ENCODE measurements at places on chromosomes 6 and 20.

DNA sequence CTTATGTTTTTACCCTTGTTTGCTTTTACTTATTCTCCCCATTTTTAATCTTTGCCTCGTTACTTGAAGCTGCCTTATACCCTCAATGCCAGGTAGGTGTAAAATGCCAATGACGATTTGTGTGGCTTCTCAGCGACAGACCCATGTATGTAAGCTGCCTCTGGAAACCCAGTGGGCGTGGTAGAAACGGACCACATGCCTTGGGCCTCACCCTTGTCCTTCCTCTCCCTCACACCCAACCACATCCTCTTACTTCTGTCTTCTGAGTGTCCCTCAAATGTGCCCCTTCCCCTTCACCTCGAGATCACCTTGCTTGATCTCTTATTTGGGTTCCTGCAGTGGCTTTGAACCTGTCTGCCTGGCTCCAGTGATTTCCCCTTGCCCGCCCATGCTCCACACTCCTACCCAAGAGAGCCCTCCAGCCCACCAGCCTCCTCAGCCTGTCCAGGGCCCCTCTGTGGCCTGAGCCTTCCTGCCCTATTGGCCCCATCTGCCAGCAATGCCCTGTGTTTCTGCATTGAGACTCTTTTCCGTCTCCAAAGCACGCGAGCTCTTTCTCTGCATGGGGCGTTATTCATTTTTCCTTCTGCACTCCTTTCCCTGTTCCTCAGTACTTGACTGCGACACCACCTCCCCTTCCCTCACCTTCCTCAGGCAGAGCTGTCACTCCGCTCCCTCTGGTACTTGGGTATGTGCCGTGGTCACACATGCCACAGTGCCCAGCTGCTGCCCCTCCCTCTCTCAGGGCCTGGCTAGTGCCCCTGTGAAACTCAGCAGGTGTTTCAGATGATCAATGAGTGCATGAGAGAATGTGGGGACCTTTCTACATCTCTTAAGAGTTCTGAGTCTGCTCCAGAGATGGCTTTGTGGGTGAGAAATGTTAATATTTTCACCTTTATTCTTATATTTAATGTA lies 115.4 kb downstream of the SLX4IP start:
- DNase-seq: no peak

DNA sequence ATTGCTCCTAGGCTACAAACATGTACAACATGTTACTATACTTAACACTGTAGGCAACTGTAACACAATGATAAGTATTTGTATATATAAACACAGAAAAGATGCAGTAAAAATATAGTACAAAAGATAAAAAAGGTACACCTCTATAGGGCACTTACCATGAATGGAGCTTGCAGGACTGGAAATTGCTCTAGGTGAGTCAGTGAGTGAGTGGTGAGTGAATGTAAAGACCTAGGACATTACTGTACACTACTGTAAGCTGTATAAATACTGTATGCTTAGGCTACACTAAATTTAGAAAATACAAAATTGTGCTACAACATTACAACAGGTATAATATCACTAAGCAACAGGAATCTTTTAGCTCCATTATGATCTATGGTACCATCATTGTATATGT lies 312.0 kb upstream of the PREP start:
- DNase-seq: no peak

GRCh38 chr20:58918621-58919020 lies 62.4 kb upstream of the NELFCD start:
- DNase-seq: no peak

DNA sequence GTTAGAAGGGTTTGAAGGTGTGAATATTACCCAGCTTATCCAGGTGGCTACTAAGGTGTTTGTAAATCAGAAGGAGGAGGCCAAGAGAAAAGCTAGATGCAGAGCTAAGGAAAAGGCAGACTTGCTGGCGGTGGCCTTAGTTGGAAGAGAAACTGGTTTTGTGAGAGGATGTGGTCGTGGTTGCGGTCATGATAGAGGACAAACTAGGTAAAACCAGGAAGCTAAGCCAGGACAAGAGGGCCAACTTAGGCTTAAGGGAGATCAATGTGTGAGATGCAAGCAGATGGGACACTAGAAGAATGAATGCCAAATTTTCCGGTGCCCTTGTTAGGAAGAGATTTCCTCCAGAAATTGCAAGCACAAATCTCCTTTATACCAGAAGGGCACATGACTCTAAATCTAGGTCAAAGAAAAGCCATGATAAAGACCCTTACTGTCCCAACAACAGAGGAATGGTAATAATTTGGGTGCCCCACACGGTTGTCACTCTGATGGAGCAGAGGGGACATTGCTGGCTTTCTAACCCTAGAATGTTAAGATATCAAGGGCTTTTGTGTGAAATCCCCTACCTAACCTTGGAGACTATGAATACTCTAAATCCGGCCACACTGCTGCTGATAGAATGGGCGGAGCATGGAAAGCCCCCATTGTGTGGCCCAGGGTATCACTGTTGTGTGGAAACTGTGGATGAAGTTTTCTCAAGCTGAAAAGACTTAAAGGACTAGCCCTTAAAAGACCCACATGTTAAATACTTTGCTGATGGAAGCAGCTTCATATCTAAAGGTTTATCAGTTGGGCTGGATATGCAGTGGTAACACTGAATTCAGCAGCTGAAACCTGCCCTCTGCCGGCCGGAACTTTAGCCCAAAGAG lies 7.8 kb downstream of the IL22RA2 start:
- DNase-seq: no peak

DNA sequence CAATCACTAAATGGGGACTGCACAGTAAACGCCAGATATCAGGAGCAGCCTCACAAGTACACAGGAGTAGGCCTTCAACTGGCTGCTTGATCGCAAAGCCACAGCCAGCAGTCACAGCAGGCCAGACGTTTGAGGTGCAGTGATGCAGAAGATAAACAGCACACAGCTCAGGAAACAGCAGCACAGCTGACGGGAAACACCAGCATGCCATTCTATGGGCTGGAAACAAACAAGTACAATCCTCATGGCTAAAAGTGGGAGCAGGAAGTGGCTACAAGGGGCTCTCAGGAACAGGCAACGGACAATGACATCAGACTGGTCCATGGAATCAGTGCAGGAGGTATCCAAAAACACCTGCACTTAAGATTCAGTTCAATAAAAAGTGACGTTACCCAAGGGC lies 111.0 kb downstream of the DTNBP1 start:
- no peak for DNase-seq

- no peak for DNase-seq
These were observed 88.4 kb downstream of the HACE1 start for GRCh38 chr6:104771258-104771832.

DNA sequence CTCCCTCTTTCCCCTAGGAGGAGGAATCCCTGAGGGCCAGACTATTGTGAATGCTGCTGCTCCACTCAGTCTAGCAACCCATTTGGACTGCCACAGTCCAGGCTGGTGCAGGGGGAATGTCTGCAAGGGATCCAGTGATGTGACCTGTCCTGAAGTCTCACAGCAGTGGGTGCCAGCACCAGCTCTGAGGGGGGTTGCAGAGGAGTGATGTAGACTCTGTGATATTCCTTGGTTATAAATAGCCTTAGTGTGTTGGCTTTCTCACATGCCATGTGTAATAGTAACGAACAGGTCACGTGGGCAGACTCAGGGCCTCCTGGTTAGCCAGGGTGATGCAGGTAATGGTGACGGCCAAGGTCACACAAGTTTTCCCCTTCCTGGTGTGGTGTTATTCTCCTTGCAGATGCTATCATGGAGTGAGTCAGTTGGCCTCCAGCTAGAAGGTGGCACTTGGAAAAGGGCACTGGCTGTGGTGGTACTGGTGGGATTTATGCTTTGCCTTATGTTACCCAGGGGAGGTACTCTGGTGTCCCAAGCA lies 404.4 kb downstream of the UTRN start:
- DNase-seq: no peak

DNA sequence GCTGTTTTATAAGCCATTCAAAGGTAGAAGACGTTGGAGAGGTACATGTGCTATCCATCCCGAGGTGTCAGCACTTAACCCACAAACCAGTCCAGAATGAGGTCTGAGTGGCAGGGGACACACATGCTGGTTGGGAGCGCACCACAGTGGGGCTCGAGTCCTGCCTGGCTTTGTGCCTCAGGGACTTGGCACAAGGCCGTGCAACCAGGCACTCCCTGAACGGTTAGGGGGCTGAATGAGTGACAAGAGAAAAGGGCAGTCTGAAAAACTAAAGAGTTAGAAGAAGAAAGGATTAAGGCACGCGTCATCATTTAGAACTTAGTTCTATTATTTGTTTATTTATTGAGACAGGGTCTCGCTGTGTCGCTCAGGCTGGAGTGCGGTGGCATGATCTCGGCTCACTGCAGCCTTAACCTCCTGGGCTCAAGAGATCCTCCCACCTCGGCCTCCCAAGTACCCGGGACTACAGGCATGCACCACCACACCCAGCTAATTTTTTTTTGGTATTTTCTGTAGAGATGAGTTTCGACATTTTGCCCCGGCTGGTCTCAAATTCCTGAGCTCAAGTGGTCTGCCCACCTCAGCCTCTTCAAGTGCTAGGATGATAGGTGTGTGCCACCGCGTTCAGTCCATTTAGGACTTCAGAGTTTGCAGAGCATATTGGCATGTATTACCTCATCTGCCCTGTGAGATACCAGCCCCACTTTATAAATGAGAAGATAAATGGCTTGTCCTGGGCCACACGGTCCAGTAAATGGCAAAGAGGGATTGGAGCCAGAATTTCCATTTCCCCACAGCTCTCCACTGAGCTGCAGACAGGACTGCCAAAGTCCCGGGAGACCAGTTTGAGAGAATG lies 47.4 kb upstream of the IRF4 start:
- no peak for DNase-seq

- no peak for DNase-seq
These were observed 63.2 kb upstream of the DUSP22 start for GRCh38 chr6:228881-229651.

- DNase-seq: no peak
These were observed 312.0 kb downstream of the SOX4 start for GRCh38 chr6:21905531-21905930.

GRCh38 chr20:23631981-23632710 lies 5.6 kb downstream of the CST3 start:
- no peak for DNase-seq

DNA sequence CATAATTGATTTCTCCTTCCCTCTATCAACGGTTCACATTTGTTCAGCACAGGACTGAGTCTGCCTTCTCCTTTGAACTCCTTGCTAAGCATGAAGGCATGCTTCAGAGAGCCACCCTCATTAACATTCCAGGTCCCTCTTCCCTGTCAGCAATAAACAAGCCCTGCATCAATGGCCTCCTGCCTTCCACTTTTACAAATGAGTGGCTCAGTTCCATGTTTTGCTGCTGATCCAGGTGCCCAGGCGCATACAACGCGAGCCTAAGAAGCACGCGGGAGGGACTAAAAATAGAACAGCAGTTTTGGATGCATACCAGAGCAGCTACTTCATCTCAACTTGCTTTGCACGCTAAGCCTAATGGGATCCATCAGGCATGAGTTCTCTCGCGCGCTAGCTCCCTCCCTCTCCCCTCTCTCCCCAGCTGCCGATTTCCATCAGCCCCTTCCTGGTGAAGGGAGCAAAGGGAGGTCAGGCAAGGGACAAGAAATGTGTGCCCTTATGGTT lies 53.4 kb downstream of the TRAF3IP2 start:
- DNase-seq: no peak

DNA sequence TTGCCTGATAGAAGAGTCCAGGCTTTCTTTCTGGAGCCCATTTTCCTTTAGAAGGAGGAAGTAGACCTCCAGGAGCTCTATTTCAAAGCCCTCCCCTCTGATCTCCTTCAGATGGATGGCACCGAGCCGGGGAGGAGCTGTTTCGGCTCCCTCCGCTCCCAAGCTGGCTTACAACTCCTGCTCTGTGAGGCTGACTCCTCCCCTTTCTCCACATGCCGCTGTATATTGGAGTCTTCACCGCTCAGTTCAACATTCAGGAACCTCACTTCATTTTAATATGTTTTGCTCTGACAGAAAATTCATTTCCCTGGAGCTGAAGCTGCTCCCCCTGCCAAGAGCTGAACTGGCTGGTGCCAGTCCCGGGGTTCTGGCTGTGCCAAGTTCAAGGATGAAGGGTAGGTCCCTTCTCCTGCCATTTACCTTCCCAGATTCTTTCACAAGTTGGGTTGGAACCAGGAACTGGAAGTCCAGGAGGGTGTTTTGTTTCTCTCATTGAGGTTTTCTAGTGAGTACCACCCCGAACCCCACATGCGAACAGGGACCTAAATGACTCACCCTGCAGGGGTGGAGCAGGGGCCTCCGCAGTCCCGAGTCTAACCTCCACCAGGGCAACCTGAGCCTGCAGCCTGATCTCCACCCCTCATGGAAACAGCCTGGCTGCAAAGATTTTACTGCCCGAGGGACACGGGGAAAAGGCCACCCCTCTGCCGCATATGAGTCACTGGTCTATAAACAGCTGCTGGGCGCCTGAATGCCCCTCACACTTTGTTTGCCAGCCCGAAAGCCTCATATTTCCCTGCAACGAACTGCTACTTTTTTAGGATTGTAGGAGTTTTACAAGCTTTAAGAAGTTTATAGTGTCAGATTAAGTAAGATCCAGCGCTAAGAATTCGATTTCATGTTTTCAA lies 68.6 kb upstream of the FOXA2 start:
- no peak for DNase-seq

Measured in stimulated activated CD8-positive, alpha-beta memory T cell treated with anti-CD3 and anti-CD28 coated beads, Interleukin-15, amount 100 ng/mL, for 24 hours (primary cell).